ENCODE measurements at places on chromosomes 12 and 14.

- no peak for DNase-seq
Measured at GRCh38 chr14:102829016-102829548, 51.8 kb downstream of the TRAF3 start.

- no peak for DNase-seq
Measured at GRCh38 chr14:64760146-64760755, 56.0 kb downstream of the PLEKHG3 start.

DNA sequence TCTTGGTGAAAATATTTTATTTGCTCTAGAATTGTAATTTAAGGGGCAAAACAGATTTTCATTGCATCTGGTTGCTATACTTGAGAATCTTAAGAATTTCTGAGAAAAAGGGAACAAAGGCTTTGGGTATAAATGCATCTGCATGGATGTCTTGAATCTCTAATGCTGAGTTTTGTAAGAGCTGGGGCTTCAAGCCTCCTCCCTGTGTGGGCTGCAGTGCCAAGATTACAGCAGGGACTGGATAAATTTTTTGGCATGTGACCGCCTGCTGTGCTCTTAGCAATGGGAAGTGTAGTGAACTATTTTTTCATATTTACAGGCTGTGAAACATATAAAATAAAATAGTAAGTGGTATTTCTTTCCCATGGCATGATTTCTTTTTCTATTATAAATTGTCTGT is 70.0 kb downstream of the SLC38A6 start:
- no peak for DNase-seq

DNA sequence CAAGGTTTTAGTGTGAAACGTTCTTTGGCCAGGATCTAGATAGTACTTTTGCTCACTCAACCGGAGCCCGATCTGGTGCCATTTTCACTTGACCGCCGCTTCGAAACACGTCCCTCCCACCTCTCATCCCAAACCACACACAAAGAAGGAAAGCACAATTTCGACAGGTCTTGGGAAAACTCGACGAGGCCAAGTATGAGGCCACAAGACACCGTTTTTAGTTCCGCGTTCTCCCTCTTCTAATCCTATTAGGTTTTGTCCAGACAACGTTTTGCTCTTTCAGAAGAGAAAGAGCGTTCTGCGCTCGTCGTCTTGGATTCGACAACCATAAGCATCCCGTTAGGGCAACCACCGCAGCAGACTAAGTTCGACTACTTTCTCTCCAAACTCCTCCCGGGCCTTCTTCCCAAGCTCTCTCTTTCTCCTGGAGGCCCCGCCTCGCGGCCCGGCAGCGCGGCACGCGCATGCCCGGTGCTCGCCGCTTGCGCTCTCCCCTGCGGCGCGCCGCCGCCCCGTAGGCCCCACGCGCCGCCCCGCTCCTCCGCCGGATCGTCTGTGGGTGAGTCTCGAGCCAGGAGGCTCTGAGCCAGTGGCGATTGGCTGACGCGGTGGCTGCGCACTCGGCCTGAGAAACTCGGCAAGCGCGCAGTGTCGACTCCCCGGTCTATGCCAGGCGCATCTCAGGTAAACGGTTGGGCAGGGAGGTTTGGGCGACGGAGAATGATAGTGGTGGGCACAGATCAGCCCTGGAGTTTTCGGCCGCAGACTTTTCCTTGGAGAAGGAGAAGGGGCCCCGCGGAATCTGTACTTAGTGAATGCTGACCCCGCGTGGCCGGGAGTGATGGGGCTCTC is at the start of gene MIPOL1:
Gene MIPOL1 (plus strand): TSS at position 517 of the 852 bp plus-strand sequence. CDS start 49,952 bp downstream, outside the sequence.
- DNase-seq = peak; percentile 27

DNA sequence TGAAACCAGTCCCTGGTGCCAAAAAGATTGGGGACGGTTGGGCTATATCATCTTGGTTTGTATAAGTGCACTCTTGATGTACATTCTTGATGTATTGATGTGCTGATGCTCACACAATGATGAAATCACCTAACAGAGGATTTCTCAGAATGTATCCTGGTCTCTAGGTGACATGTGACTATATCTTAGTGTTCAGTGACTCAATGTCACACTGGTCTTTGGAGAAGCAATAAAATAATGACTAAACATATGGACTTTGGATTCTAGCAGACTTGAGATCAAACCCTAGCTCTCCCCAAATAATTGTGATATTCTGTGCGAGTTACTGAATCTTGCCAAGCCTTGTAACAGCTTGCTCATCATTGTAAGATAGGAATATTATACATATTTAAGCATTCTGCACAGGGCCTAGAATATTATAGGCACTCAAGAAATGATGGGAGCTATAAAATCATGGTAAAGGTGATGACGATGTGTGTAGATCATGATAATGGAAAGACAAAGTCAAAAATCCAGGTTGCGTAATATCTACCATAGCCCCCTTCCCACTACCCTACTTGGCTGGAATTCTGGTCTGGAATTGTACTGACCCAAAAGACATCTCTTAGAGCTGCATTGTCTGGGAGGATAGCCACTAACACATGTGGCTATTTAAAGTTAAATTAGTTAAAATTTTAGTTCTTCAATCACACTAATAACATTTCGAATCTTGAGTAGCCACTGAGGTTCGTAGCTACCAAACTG is 117.6 kb upstream of the PWP1 start:
- DNase-seq = no peak

DNA sequence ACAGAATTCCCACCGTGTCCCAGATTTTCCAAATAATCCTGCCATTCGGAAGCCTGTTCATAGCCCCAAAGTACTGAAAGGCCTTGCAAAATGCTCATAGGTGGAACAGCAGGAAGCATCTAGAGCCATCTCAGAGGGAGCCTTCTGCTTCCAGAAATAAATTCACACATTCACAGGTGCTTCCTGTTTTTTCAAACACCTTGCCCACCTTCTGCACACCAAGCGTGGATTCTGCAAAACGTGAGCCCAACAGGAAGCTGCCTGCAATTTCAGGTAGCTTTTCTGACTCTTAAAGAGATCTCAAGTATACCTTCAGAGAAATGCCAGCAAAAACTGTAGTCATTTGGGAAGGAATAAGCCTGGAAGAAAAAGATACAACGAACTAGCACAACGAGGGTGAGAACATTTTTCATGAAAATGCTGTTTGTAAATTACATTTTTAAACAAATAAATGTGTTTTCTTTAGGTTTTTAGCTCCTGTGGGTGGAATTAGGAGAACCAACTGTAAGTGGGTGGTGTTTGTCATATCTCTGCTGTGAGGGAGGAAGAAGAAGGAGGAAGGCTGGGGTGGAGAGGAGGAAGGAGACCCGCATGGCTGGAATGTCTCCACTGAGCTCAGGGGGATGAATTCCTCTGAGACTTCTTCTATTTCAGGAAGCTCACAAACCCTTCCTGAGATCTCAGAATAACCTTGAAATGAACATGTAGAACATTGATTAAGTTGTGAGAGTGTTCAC is at the start of gene IFNG-AS1:
Gene IFNG-AS1 (plus strand): TSS at position 264 of the 737 bp plus-strand sequence.
- no peak for DNase-seq
